ENCODE measurements at places on chromosomes 6 and 20.
A peak's percentile ranks its signal among the peaks of the same experiment; 100 is the strongest.

DNA sequence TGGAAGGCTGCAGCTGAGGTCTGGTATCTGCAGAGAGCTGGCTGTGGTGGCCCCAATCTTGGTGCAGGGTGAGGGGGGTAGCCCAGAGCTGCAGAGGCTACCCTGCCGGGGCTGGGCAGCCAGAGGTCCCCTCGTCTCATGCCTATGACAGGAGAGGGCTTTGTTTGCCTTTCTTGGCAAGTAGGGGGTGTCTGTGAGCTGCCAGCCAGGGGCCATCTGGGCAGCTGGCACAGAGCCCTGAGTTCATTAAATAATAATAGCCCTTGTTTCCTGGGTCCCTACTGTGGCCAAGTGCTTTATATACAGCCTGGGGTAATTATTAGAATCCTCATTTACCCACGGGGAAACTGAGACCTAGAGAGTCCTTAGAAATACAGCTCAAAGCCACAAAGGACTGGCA is 66.6 kb downstream of the EZR start:
- DNase-seq: no peak

DNA sequence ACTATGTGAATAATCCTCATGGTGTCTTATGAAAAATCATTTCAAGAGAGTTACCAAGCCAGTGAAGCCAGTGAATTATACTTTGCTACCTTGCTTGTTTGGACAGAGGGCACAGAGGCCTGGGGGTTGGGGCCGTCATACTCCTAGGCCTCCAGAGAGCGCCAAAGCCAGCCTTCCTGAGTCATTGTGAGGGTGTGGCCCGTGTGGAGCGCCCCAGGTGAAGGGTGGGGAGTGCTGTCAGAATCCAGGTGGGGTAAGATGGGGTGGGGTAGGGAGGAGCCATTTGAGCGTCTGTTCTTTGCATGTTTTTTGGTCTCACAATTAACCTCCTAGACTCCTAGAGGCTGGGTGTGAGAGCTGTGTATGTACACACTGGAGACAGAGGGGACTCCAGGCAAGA is 71.1 kb downstream of the PERP start:
- DNase-seq: no peak

DNA sequence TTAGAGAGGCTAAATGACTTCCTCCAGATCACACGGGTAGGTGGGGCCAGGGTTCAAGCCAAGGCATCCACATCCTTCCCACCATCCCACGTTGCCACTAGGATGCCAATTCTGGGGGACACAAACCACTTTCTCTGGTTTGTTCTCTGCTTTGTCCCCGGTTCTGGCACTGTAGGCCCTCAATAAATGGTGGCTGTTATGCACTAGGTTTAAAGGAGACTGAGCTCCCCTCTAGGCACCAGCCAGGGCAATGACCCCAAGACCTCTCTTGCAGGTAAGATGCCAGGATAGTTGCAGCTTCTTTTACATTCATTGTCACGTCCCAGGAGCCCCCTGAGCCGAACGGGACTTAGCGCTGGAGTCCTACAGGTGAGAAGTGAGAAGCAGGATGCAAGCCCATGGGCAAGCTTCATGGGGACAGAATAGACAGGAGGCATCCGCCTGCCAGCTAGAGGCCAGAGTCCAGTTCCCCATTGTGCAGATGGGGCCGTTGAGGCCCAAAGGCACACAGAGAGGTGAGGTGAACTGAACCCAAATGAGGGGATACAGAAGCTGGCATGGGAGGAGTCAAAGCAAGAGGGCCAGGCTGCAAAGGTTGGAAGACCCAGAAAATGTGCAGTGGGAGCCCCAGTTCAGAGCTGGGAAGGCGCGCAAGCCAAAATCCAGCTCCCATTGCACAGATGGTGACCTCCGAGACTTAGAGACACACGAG is 677 bp downstream of the PXMP4 start:
- DNase-seq: no peak

DNA sequence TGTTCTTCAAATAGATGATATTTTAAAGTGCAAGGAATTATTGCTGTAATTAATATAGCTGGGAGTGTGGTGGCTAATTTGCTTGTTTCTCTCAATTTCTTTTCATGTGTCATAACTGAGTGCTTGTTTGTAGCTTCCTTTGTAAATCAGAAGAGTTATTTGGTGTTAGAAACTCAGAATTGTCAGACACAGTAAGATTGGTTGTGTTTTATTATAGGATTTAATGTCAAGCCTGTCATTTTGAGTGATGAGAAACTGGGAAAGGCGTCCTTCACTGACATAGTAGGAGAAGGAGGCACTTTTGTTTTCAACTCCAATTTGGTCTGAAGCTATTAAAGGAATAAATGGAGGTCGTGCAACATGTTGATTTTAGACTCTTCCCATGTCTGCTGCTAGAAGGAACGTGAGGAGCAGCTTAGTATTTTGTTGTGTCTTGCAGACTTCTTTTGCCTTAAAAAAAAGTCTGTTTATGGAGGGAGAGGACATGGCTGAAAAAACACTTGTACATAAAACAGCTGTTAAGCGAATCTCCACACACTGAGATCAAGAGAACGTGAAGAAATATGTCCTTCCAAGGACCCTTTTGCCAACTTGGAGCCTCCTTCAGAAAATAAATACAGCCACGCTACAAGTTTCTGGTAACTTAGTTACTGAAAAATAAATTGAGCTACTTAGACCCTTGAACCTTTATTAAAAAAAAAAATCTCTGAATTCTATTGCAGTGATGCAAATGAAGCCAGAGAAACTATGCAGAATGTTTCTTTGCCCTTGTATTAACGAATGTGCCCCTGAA is 59.5 kb downstream of the BMP6 start:
- DNase-seq: no peak

- DNase-seq: no peak
Observed at GRCh38 chr20:62227977-62228958, 8.2 kb upstream of the HRH3 start.

- DNase-seq: no peak
Observed at GRCh38 chr6:84547341-84547801, 217.0 kb downstream of the TBX18 start.

- DNase-seq: no peak
Observed at GRCh38 chr6:96212066-96212465, 196.3 kb downstream of the FUT9 start.

GRCh38 chr6:90431576-90431975 is 134.9 kb upstream of the BACH2 start:
- DNase-seq: no peak

- DNase-seq: no peak
Observed at GRCh38 chr6:134819236-134819635, 130.7 kb downstream of the ALDH8A1 start.

DNA sequence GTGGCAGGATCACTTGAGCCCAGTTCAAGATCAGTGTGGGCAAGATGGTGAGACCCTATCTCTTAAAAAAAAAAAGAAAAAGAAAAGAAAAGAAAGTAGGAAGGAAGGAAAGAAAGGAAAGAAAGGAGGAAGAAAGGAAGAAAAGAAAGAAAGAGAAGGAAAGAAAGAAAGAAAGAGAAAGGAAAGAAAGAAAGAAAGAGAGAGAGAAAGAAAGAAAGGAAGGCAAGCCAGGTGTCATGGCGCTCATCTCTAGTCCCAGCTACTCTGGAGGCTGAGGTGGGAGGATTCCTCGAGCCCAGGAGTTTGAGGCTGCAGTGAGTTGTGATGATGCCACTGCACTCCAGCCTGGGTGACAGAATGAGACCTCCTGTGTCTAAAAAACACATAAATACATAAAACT is 11.5 kb upstream of the SRC start:
- no peak for DNase-seq

DNA sequence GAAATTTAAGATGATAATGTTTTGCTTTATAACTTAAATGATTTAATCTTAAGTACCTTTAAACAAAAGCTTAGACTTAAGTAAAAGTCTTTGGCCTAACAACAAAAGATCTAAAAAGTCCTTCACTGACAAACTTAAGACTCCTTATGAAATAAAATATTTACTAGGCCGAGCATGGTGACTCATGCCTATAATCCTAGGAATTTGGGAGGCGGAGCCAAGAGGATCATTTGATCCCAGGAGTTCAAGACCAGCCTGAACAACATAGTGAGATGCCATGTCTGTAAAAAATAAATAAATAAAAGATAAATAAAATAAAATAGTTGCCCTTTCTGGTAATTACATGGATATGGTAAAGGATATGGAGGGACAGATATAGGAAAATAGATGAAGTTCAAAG is 12.4 kb downstream of the KATNA1 start:
- DNase-seq: no peak

GRCh38 chr6:112939563-112939962 is 592.4 kb downstream of the RFPL4B start:
- no peak for DNase-seq

DNA sequence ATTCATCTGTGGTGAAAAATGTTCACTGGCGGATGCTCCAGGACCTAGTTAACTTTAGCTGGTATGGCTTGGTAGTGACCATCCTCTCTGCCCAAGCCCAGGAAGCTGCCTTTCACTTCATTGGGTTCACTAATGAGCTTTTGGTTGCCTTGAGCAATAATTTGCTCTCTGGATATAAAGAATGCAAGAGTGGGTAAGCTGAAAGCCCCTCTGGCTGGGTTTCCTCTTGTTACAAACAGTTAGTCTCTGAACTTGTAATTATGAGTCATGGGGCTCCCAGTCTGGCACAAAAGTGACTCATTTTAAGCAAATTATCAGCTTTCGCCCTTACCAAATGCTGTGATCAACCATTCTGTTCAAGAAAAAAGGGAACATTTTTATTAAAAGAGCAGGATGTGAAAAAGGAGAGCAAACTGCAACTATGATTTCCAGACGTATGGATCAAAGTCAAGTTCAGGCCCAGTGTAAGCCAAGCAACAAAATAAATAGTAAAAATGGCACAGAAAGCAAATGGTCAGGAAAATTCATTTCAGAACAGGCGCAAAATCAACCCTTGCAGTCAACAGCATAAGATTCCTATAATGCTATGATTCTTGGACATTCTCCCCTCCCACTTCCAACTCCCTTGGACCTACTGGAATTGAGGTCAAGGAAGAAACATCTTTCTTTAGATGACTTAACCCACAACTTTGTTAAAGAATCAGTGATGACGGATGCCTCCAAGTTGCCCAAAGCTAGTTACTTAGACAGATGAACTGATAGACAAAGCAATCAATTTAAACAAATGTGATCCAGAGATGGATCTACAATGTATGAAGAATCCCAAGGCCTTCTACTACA is 130.0 kb upstream of the KCNK16 start:
- no peak for DNase-seq

GRCh38 chr6:45500924-45501816 is 123.4 kb upstream of the SUPT3H start:
- no peak for DNase-seq

GRCh38 chr20:33531047-33531877 is 41.4 kb downstream of the CBFA2T2 start:
- no peak for DNase-seq

- no peak for DNase-seq
Observed at GRCh38 chr20:17610566-17611289, 40.9 kb downstream of the DSTN start.

DNA sequence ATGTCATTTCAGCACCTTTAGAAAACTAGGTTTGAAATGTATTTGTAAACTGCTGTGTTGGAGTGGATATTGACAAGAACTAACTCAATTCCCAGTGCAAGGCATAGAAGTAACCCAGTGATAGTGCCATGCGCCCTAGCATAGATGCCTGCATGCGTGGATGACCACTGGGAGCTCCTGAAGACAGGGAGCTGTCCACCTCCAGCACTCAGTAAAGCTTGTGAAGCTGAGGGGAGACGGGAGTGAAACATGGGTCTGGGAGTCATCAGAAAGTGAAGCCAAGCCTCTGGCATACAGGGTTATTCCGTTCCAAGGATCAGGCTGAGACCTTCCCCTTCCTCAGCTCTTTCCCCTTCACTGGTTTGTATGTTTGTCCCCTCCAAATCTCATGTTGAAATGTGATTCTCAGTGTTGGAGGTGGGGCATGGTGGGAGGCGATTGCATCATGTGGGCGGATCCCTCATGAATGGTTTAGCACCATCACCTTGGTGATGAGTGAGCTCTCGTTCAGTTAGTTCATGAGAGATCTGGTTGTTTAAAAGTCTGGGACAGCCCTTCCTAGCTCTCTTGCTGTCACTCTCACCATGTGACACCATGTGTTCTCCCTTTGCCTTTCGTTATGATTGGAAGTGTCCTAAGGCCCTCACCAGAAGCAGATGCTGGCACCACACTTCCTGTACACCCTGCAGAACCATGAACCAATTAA is 146.5 kb upstream of the FERMT1 start:
- DNase-seq: no peak

DNA sequence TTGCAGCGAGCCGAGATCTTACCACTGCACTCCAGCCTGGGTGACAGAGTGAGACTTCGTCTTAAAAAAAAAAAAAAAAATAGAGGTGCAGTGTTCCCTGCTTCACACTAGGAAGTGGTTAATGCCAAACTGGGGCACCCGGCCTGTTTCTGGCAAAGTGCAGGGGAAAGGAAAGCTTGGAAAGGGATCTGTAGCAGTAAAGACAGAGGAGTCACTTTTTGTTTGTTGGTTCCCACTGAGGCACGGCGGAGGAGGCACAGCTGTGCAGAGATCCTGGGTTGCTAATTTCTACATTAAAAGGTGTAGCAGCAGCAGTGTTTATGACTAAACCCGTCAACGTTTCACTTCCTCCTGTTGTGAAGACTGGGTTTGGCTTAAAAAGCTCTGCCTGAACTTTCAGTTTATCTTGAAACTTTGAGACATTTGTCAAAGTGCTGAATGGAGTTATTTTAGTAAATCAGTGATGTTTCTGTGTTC is 125.6 kb downstream of the CARMIL1 start:
- DNase-seq: peak; percentile 26

GRCh38 chr6:106807947-106808611 is 166.4 kb downstream of the CD24 start:
- DNase-seq: no peak

DNA sequence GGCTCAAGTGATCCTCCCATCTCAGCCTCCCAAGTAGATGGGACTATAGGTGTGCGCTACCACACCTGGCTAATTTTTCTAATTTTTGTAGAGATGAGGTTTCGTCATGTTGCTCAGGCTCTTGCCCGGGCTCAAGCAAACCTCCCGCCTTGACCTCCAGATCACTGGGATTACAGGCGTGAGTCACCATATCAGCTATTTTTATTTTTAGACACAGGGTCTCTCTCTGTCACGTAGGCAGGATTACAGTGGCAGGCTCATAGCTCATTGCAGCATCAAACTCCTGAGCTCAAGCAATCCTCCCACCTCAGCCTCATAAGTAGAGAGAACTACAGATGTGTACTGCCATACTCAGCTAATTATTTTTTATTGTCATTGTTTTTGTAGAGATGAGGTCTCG is 41.7 kb downstream of the SLC23A2 start:
- DNase-seq: no peak

DNA sequence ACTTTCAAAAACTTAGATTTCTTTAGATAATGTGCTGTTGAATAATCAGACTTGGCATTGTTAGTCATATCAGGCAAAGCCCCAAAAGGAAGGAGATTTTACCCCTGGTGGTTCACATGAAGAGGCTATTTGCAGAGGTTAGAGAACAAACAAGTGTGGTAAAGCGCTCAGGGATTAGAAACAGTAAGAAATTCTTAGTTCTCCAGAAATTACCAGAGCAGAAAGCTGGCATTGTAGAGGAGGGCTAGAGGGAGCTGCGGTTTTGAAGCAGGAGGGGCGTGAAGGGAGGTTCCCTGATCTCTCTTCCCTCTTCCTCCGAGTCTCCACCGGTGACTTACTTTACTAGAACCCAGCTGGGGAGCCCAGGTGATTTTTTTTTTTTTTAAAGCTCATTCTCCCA is 10.2 kb downstream of the MYO6 start:
- DNase-seq: no peak
